ENCODE measurements at places on chromosomes 7 and 10. TPM values are rescaled to one million over a fixed set of nuclear protein-coding genes. Genes with fewer than 3 reads are reported as not detected.

Gene HOXA10
- polyA plus RNA-seq = 1.3 TPM

Gene NKX1-2
- polyA plus RNA-seq = 2.0 TPM

Gene CPVL
- 14.2 TPM for polyA plus RNA-seq

Gene ABCB4
- polyA plus RNA-seq = 2.2 TPM

Gene TBX20
- polyA plus RNA-seq = not detected

Gene OR2A42
- 0.11 TPM for polyA plus RNA-seq

Gene NAT16
- polyA plus RNA-seq = 7.5 TPM

Gene PRKG1
- polyA plus RNA-seq = 11.9 TPM

Gene SLC12A9
- polyA plus RNA-seq = 34.8 TPM

Gene SUGCT
- polyA plus RNA-seq = 2.4 TPM

All from spinal cord (tissue), 10 donors.